Hippocampal formation (tissue), 2 donors: ENCODE measurements at places on chromosomes 7 and 10.

GRCh38 chr10:1364151-1364910, 308.1 kb downstream of the WDR37 start:
- DNase-seq, result no peak

DNA sequence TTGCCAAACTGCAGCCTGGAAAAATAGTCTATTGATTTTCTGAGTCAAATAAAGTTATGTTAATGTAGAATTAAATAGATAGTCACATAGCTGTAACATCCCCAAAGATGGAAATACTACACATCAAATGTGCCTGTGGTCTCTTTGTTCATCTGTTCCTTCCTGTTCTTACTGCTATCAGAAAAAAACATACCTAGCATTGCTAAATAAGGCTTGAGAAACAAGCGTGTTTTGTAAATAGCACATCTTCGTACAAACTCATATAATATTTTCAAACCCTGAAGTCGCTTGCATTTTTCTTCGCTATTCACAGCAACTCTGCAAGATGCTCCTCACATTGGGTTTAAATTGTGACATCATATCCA, 116.1 kb downstream of the KLF6 start:
- no peak for DNase-seq

DNA sequence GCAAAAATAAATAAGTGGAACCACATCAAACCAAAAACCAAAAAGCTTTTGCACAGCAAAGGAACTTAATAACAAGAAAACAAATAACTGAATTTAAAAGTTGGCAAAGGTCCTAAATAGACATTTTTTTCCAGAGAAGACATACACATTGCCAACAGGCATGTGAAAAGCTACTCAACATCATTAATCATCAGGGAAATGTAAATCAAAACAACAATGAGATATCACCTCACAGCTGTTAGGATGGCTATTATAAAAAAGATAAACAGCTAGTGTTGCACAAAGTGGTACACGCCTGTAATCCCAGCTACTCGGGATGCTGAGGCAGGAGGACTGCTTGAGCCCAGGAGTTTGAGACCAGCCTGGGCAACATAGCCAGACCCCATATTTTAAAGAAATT, 2.2 kb upstream of the SUN3 start:
- no peak for DNase-seq

DNA sequence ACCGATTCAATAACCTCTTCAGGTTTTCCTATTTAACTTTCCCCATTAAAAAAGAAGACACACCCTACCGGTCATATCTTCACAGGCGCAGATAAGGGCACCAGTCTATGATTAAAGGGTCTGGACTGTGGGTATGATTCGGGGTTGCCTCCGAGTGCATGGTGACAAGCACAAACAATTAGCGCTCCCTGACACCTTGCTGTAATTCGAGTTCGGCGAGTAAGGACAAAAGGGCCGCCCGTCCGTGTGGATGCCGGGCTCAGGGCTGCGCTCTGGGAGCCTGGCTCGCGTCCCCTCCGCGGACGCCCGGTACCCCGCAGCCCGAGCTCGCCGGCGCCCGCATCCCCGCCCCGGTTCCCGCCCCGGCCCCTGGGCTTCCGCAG, 111.9 kb upstream of the RHEB start:
- no peak for DNase-seq

- DNase-seq, result no peak
Measured at GRCh38 chr7:139804571-139804970, 24.5 kb upstream of the TBXAS1 start.

DNA sequence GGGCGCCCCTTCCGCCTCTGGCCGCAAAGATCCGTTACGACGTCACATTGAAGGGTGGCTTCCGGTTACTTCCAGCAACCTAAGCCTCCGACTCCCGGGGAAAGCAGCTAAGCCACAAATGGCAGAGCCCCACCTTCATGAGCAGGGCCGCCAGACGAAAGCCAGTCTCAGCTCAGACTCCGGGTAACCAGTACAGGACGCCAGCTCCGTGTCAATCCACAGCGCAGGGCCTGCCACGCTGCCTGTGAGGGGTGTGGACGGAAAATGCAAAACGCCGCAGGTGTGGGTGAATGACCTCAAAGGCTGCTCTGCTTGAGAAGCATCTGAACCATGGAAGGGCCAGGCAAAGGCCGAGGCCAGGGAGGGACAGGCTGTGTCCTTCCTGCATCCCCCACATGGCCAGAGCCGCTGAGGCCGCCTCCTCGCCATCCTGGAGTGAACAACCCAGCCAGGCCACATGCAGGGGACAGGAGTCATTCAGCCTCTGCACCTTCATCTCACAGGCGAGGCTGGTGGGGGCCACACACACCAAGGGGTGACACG, 53.5 kb upstream of the PPP2R2D start:
- DNase-seq, result no peak

DNA sequence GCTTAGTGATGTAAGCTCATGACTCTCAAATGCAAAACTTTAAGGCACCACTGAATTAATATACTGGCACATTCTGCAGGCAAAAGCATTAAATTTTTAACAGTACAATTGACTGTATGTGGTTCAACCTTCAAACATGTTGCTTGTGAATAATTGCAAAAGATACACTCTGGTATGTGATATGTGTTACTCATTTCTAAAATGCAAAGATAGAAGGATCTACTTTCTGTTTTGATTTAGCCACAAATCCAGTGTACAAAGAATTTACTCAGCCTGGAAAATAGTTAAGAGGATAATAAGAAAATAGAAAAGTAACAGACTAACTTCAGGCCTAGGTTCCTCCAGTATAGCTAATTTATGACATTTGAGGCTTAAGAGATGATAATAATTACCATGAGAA, 66.6 kb upstream of the NOBOX start:
- no peak for DNase-seq

GRCh38 chr7:137196648-137197047, 146.9 kb downstream of the PTN start:
- no peak for DNase-seq

DNA sequence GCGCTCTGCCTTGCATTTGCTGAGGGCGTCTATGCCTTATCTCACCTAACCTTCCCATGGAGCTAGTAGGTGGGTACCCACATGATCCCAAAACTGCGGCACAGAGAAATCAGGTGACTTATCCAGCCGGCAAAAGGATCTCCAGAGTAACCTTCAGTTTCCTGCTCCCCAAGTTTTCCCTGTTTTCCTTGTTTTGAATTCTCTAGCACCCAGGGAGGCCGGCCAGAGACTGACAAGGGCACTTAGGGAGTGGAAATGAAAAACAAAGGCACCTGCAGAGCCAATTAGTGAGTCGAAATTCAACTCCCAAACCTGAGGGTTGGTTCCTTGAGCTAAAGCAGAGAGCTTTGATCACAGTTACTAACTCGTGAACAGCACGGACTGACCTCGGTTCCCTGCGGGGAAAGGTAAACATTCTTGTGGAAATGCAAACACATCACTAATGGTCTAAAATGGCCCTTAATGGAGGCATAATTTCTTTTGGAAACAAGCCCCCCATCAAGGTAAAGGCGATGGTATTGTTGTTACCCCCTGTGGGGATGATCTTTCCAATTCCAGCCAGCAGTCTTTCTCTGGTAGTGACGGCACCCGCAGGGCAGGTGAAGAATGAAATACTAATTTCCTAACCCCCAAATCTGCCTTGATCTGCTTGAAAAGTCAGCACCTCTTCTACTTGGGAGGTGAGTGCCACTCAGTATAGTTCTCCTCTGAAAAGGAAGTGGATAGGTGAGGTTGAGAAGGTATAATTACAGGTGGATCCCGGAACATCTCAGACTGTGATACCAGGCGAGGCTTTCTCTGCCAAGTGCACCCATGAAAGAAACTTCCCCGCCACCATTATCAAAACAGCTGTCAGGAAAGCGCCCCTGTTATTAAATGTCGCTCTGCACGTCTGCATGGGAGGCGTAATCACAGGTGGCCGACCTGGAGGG, 365.6 kb upstream of the AUTS2 start:
- DNase-seq, result no peak

DNA sequence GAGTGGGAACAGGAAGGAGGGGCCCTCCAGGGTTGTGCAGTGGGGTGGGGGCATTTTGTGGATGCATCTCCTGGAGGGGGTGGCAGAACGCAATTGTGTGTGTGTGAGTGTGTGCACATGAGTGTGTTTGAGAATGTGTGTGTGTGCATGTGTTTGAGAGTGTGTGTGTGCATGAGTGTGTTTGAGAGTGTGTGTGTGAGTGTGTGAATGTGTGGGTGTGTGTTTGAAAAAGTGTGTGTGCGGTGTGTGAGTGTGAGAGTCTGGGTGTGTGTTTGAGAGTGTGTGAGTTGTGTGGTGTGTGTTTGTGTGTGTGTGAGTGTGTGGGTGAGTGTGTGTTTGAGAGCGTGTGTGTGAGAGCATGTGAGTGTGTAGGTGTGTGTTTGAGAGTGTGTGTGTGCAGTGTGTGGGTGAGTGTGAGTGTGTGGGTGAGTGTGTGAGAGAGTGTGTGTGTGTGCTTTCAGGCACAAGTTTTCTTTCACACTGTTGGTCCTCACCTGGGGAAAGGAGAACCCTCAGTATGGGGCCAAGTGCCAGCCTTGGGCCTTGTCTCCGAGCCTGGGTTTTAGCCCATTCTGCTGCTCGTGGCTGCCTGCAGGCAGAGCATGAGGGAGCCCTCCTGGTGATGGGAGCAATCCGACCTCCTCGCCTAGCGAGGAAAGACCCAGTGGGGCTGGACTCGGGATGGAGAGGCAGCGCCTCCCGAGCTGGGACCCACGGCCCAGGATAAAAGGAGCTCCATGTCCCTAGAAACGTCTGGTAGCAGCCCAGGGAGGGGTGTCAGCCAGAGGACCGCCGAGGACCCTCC, 35.6 kb downstream of the CDH23 start:
- no peak for DNase-seq

DNA sequence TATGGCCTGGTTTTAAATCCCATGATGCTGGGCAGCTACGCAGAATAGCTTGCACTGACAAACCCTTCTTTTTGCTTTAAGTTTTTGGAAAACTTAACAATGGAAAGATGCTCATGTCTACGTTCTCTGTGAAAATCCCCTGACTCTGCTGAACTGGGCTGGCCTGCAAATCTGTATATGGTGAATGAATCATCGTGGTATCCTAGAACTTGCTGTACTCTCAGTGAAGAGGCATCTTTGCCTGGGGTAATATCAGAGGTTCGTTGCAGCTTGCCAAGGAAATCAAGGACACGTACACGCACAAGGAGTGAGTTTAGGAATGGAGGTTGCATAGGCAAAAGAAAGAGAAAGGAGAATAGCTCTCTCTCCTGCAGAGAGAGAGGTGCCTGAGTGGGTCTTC, 382.0 kb upstream of the ADARB2 start:
- no peak for DNase-seq

- DNase-seq, result no peak
Measured at GRCh38 chr7:48611993-48612392, 312.4 kb upstream of the CDC14C start.

DNA sequence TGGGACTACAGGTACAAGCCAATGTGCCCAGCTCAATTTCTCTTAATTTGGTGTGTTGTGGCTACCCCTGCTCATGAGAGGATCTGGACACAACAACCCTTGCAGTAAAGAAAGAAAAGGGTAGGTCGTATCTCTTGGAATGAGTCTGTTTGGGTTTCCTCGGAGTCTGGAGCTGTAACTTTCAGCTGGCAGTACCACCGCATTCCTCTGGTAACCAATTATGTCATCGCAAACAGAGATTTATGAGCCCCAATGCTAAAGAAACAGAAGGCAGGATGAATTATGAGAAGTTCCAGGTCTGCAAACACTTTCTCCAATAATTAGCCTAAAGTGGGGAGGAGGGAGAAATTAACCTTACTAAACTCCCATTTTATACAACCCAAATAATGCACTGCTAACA, 186.6 kb upstream of the NRP1 start:
- DNase-seq, result no peak

DNA sequence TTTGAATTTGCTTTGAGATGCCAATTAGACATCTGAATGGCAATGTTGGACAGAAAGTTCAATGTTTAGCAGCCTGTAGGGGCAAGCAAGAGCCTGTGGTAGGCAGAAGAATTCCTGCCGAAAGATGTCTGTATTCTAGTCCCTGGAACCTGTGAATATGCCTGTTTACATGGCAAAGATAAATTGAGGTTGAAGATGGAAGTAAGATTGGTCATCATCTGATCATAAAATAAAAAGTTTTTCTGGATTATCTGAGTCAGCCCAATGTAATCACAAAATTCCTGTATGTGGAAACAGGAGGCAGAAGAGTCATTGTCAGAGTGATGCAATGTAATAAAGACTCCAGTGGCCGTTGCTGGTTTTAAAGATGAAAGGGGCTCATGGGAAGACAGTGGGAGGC, 430.5 kb downstream of the MDFIC start:
- DNase-seq, result no peak

- no peak for DNase-seq
Measured at GRCh38 chr7:151012911-151013347, 11.4 kb downstream of the ATG9B start.

DNA sequence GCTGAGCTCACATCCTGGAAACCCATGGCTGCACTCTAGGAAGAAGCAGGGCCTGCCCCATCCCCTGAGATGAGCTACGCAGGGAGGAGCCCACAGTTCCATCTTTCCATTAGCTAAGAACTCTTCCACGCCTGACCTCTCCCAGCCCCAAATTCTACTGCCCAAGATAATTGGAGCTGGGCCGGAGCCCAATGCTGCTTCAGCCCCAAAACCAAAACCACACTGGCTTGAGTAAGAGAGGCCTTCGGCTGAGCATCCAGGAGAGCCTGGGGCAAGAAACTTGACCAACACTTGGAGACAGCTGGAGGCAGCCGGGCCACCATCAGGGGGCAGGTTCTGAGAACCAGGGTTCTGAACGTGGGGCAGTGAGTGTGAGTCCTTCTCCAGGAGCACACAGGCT, 116.1 kb upstream of the ZMIZ1 start:
- no peak for DNase-seq

DNA sequence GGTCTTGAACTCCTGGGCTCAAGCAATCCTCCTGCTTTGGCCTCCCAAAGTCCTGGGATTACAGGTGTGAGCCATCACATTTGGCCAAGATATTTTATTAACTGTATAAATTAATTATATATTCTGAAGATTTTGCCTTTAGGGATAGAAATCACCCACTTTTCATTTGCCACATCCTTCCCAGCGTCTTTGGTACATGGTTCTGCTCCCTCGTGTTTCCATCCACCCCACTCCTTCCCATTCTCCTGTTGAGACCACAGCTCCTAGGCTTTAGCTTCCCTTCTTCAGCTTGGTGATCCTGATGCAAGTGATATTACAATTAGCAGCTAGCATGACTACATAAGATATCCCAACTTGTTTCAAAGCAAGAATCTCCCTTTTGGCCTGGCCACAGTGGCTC, 8.4 kb downstream of the CPA1 start:
- no peak for DNase-seq

- no peak for DNase-seq
Measured at GRCh38 chr7:10802526-10802925, 171.1 kb upstream of the PHF14 start.

DNA sequence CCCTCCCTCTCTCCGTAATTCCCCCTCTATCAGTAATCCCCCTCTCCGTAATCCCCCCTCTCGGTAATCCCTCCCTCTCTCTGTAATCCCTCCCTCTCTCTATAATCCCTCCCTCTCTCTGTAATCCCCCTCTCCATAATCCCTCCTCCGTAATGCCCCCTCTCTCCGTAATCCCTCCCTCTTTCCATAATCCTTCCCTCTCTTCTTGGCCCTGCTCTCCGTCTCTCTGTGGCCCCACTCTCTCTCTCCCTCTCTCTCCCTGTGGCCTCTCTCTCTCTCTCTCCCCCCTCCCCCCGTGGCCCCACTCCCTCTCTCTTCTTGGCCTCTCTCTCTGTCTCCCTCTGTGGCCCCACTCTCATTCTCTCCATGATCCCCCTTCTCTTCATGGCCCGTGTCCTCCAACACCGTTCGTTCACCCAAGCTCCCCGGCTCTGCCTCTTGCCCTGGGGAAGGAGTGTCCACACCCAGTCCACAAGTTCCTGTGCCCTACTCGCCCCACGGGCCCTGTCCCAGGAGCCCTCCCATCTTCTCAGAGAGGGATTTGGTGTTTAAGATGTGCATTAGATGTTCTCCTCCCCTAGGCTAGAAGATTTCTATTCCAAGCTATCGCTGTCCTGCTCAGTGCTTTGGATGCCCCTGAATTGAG, 19.8 kb downstream of the SHH start:
- no peak for DNase-seq
